ENCODE measurements at places on chromosomes 11 and 22. TPM values are rescaled to one million over a fixed set of nuclear protein-coding genes. Genes with fewer than 3 reads are reported as not detected.
A peak's percentile ranks its signal among the peaks of the same experiment; 100 is the strongest.

- DNase-seq = no peak
Observed at GRCh38 chr11:119019996-119020395, 1.4 kb downstream of the TRAPPC4 start.

DNA sequence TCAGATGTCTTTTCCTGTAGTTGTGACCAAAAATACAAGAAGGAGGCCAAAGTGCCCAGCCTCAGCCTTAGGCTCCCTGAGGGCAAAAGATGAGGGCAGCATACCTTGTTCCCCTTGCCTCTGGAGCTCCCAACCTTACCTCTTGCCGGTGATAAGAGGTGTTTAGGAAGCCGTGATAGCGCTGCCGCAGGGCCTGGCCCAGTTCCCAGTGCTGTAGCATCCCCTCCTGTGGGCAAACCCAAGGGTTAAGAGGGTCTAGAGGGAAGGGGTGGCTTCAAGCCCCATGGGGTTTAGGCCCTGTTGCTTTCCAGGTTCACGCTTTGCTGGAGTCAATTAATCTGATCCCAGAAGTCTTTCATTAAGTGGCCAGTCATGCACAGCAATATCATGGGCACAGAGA lies 1.1 kb downstream of the ACP2 start:
- no peak for DNase-seq

GRCh38 chr11:132045107-132045506 lies 674.7 kb downstream of the NTM start:
- no peak for DNase-seq

DNA sequence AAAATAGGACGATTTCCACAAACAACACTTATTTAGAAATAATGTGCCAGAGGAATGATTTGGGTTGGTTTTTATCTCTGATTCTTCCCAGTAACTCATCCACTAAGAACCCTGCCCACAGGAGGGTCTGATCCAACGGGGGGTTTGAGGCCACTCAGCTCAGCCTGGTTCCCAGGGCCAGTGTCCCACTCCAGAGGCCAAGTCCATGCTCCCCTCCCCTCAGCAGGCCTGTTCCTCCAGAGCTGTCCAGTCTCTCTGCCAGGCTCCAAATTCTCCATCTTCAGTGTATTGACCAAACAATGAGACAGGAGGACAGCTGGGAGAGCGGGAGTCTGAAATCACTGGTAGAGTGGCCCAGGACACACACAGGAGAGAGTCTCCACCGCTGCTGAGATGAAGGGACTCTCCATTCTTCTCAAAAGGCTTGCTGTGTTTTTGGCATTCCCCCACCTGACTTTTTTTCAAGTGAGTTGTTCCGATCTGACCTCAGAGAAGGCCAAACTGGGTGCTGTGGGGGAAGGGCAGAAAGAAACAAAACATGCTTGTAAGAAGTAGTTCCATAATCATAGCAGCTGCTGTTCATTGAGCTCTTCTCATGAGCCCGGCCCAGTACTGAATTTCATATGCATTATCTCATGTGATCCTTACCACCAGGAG lies 17.6 kb upstream of the SCN2B start:
- no peak for DNase-seq

GRCh38 chr11:95599959-95600586 lies 189.5 kb downstream of the FAM76B start:
- DNase-seq = no peak

DNA sequence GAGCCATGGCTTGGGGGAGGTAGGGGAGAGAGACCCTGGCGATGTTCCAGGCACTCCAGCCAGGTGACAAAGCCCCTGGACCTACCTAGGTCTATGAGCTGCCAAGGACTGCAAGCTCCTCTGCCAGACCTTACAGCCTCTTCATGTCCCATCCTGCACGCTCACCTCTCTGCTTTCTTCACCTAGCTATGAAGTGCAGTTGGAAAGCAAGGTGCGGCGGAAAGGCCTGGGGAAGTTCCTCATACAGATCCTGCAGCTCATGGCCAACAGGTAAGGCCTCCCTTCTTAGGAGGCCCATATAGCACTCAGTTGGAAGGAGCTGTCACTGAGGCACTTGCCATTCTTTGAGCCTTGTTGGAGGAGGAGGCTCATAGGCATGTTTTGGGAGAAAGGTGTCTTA lies 13.8 kb downstream of the NAA40 start:
- DNase-seq = no peak

Gene ADAMTS8
- 1.2 TPM for total RNA-seq

Gene LMNTD2
- 4.5 TPM for total RNA-seq

Gene TCN1
- 0.44 TPM for total RNA-seq

GRCh38 chr11:28457481-28458065 lies 349.4 kb downstream of the METTL15 start:
- DNase-seq = no peak

- no peak for DNase-seq
Observed at GRCh38 chr22:28819253-28820096, 19.1 kb upstream of the XBP1 start.

Gene DKK3
- total RNA-seq = 122 TPM

Gene DBX1
- not detected for total RNA-seq

Gene TMPRSS6
- not detected for total RNA-seq

DNA sequence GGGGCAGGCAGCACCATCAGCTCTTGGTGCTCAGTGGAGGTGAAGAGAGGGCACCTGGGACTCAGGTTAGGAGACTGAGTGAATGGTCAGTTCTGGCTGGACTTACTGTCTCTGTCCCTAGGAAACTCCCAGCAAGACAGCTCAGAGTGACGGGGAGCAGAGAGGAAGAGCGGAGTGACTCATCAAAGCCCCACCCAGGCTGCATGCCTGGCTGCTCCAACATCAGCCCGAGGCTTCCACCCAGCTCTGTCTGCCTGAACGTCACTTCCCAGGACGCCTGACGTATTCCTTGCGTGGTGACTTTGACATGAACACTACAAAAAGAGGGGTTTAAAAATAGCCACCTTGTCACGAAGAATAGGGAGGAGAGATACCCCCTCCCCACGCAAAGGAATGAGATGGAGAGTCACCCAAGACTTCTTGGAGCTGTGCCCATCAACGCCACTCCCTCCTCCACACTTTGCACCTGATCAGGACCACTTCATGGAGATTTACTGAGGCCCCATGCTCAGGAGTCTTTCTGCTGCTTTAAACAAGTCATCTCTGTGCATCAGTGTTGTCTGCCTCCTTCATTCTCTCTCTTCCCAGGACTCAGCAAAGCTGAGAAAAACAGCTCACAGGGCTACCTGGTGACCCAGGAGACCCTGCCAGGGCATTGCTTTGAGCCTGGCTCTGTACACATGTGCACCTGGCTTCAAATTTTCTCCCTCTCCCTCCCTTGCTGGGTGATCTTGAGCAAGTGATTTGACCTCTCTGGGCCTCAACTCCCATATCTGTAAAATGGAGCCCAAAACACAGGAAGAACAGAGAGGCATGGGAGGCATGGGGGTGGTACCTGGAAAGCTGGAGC lies 83.1 kb downstream of the MN1 start:
- peak; percentile 32 for DNase-seq

DNA sequence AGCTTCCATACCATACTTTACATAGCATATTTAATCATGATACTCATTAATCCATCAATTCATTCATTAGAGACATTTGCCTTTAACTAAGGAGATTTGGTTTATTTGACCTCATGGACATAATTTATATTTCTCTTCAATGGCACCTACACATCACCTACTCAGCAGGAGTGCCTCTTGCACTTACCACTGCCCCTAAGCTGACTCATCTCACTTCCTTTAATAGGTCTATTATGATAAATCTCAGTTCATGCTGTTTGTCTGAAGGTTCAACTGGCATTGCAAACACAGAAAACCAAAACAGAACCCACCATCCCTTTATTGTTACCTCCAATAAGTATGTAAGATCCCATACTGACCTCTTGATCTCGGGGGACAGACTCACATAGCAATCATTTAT lies 186.7 kb downstream of the LUZP2 start:
- DNase-seq = no peak

DNA sequence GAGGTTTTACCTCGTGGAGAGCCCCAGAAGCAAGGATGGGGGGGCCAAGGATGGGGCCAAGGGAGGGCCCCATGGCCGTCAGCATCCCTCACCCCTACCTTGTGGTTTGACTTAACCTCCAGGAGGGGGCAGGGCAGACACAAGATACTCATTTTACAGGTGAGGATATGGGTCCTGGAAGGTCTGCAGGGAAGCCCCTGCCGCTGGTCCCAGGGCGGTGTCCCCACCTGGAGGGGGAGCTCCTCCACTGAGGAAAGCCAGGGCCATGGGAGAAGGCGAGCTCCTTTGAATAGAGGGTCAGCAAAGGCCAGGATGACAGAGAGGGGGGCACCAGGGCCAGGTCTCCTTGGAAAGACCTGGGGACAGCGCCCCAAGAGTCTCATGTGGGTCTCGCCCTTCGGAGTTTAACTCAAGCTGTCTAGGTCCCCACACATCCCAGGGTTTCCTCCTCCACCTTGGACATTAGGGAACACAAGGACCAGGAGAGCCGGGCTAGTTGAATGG lies 5.9 kb upstream of the ADORA2A start:
- DNase-seq = no peak
